NCI-H2029 treated with DMSO at 0.1 percent for 48 hours (cell line): ENCODE measurements at places on chromosomes 16 and 17.
A peak's percentile ranks its signal among the peaks of the same experiment; 100 is the strongest.

GRCh38 chr16:12079412-12079965 is 103.0 kb downstream of the SNX29 start:
- DNase-seq, result no peak

DNA sequence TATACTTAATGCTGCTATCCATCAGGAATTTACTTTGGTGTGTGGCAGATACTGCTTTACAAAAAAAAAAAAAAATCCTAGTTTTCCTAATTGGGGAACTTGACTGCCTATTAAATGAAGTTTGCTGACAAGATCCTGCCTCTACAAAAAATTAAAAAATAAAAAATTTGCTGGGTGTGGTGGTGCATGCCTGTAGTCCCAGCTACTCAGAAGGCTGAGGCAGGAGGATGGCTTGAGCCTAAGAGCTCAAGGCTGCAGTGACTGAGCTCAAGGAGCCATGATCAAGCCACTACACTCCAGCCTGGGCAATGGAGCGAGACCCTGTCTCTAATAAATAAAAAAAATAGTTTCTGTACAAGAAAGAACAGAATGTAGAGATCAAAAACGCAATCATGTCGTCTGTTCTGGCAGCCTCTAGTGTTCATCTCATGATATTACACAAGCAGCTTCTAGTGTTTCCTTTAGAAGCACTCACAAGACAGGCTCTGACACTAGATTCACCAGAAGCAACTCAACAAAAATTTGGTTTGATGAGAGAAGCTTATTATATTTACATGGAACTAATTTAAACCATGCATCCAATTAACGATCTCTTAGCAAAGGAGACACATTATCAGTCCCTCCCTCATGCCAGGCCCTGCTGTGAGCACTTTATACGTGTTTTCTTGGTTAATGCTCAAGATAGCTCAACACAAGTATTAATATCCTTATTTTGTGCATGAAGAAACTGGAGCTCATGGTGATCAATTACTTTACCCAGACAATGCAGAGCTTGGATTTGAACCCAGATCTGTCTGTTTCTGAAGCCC is 6.8 kb upstream of the KRTAP17-1 start:
- DNase-seq, result peak; percentile 57

- no peak for DNase-seq
These were observed 317.0 kb downstream of the MAF start for GRCh38 chr16:79283578-79283977.

- no peak for DNase-seq
These were observed 101.6 kb downstream of the PRKCA start for GRCh38 chr17:66403846-66404556.

DNA sequence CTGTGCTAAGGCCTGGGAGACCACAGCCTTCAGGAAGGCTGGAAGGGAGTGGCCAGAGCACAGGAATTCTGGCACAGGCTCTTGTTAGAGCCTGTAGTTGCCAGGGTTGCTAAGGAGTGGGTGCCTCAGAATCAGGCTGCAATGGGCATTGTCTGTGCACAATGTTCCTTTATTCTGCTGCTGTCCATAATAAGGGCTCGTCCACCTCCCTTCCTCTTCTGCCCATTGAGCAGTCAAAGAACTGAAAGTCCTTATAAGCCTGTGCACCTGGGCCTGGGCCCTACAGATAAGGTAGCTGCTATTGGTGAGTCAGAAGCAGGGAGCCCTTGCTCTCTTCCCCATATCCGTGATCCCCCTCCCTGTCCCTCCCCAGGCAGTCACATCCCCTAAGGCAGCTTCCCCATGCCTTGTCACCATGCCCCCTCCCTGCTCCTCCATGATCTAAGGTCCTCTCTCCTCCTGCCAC is 5.4 kb upstream of the CNGB1 start:
- DNase-seq, result no peak

DNA sequence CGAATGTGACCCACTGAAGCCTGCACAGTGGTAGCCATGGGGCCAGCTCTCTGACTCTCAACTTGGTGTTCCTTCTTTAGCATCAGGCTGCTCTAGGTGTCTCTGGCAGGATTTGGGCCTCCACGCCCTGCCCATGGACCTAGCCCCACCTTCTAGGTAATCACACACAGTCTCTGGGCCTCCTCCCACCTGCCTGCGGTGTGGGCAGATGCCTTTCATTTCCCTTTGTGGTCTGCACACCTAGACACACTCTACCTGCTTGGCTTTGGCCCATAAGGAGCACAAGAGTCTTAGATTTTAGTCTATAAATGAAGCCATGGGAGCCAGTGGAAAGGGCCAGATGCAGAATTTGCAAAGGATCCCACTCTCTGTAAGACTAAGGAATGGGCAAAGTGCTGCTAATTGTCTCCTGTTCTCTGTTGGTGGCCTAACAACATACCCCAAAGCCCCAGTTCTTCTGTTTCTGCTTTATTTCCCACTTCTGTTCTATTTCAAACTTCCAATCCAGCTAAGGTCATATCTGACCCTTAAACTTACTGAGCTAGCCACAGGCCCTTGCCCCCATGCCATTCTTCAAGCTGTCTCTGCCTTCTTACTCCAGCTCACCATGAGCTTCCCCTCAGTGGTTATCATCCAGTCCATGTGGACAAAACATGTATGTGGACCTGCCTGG is 7.2 kb upstream of the MFSD6L start:
- no peak for DNase-seq

GRCh38 chr16:29696881-29697331 is 17.9 kb downstream of the QPRT start:
- DNase-seq, result no peak

DNA sequence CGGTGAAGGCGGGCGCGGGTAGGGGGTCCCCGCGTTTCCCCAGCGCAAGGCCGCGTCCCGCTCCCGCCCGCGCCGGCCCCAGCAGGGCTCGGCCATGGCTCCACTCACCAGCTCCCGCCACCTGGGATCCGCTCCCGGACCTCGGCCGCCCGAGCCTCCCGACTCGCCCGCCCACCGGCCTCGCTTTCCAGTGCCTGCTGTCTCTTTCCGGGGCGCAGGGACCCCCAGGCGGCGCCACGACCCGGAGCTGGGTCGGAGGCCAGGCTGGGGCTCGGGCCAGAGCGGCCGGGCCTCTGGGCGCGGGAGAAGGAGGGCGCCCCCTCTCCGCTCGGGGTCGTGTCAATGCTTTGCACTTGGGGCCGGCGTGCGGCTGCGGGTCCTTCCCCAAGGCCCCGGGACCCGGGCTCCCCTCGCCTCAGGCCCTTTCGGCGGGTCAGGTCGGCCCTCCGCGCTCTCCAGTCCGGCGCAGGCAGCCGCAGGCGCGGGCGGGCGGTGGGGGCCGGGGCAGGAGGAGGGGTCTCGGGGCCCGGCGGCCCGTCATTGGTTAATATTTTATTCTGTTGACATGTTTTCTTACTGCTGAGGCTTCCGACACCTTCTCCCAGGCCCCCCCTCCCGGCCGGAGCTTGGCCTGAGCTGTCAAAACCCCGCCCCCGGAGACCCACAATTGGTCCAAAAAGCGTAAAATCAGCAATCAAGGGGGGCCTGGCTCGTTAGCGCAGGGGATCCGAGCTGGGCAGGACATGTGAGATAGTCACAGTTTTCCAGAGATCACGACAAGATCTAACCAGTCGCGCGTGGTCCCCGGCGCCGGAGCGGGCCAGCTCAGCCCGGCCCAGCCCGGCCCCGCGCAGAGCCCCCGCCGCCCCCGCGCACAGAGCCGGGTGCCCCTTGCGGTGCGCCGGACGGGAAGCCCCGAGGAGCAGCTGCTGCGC is at the start of gene TBX2:
Gene TBX2 (plus strand): TSS at position 713 of the 935 bp plus-strand sequence. CDS start 334 bp downstream, outside the sequence.
- DNase-seq, result no peak

GRCh38 chr16:52578829-52579498 is 32.0 kb upstream of the TOX3 start:
- DNase-seq, result no peak

DNA sequence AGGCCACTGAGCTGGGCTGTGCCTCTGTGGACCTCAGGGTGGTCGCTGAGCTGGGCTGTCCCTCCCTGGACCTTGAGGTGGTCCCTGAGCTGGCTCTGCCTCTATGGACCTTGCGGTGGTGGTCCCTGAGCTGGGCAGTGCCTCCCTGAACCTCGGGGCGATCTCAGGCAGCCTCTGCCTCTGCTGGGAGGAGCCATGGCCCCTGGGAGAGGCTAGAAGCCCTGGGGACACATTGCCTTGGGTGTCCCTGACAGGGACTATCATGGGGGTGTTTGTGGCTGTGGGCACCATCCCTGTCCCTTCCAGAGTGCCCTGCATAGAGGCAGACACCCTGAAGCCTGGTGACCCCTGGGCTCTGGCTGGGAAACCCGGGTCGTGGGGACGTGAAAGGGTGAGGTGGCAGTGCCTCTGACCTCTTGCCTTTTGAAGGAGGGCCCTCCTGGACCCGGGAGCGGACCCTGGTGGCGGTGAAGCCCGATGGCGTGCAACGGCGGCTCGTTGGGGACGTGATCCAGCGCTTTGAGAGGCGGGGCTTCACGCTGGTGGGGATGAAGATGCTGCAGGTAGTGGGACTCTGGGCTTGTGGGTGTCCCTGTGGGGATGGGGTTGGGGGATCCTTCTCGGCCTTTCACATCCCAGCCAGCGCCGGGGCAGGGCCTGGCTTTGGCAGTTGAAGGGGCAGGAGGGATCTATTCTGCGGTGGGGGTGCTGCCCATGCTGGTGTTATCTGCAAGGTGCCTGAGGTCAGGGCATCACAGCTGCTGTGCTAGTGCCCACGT is 1.8 kb downstream of the NME4 start:
- DNase-seq, result no peak

- peak; percentile 25 for DNase-seq
These were observed 118.9 kb downstream of the PARN start for GRCh38 chr16:14510939-14511799.

GRCh38 chr16:19527161-19527560 is 3.4 kb downstream of the CCP110 start:
- DNase-seq, result no peak

- no peak for DNase-seq
These were observed 737.5 kb downstream of the WWOX start for GRCh38 chr16:78836802-78837491.

- peak; percentile 46 for DNase-seq
These were observed 173.0 kb downstream of the CCDC182 start for GRCh38 chr17:57572062-57572461.

- DNase-seq, result no peak
These were observed 6.2 kb downstream of the ACE start for GRCh38 chr17:63483038-63483437.

DNA sequence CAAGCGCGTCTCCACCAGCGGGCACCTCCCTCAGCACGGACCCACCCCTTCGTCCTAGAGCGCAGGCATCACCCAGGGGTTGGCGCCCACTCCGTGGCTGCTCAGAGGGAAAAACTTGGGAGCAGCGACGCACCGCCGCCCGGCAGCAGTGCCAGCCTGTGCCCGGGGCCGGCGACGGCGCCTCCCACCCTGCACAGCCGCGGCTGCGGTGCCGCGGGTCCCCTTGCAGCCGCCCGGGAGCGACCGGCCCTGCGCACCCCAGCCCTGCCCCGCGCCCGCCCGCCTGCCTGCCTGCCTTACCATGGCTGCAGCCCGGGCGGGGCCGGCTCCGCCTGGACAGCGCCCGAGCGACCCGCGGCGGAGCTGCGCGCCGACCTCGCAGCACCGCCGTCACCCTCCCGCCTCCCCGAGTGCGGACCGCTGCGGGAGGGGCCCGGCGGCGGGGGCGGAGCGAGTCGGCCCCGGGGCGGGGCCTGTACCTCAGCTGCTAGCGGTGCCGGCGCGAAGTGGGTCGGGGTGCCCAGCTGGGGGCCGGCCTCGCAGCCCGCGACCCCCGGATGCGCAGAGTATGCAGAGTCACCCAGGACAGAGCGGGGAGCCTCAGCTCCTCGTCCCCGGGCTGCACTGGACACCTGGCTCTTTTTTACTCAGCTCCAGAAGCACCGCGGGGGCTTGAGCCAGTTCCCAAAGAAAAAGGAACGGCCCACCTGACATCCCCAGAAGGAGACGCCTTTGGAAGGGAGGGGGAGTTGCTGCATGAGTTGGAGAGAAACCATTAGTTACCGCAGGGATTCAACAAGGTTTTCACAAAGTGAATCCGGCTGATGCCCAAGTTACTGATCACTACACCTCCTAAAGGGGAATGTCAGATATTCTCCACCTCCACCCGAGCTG is 17.5 kb upstream of the MTMR4 start:
- DNase-seq, result no peak

GRCh38 chr17:19508577-19508867 is 25.1 kb upstream of the SLC47A1 start:
- no peak for DNase-seq

- DNase-seq, result no peak
These were observed 5.8 kb downstream of the CYB5D2 start for GRCh38 chr17:4148611-4149308.

DNA sequence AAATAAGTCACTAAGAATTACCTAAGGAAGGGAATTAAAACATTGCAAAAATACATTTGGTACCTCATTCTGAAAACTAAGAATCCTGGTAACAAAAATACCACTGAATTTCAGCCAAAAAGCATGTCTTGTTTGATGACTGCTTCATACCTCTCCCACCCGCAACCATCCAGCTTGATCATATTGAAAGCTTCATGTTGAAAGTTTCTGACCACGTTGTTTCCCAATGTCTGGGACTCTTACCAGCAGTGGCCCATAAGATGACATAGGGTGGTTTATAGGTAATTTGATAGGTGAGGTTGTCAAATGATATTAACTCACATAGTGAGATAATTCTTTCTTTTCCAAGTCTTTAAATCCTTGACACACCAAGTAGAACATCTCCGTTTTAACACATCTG is 139.3 kb downstream of the CDH11 start:
- no peak for DNase-seq

GRCh38 chr16:76518781-76519180 is 241.6 kb downstream of the CNTNAP4 start:
- no peak for DNase-seq
